ENCODE measurements at places on chromosomes 1 and 21.

DNA sequence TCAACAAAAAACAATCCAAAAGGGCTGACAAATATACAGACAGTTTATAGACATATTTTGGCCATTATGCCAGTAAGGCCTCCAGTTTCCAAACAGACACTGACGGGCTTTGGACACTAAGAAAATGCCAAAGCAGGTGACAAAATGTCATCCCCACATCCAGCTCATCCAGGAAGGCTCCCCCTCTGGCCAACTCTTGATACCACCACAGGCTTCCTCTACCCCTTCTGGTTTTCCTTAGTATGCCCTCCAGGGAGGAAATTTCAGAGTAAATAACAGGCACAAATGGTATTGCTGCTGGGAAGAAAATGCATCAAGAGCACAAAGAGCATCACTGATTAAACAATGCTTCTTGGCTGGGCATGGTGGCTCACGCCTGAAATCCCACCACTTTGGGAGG, 225.3 kb downstream of the VAV3 start:
- DNase-seq, result no peak

- DNase-seq, result no peak
These were observed 71.0 kb downstream of the TOMM20 start for GRCh38 chr1:235057385-235058306.

GRCh38 chr21:37845535-37845934, 70.7 kb downstream of the KCNJ6 start:
- DNase-seq, result no peak

DNA sequence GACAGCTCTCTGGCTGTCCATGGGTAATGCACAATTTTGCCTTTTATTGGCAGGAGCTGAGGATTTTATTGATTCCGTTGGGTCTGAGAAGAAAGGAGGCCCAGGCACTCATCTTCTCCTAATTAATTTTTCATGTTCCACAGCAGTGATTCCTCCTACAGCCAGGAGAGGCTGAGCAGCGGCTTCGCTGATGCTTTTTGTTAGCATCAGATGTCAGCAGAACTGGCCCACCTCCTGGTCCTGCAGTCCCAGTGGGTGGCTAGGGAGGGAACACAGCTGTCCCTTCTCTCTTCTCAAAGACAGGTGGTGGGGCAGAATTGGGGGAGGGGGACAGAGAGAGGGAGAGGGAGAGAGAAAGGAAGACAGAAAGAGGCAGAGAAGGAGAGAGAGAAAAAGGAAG, 5.7 kb downstream of the MT1HL1 start:
- DNase-seq, result no peak

DNA sequence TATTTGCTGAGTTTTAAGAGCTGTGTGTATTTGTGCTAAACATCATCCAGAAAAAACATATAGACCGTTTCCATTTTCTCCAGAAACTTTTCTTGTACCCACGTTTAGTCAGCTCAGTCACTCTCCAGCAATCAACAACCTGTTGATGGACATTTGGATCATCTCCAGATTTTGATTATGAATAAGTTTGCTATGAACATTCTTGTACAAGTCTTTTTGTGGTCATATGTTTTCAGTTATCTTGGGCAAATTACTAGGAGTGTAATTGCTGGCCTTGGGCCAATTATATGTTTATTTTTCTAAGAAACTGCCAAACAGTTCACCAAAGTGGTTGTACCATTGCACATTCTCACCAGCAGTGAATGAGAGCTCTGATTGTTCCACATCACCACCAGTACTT, 221.8 kb downstream of the CENPF start:
- DNase-seq, result no peak

DNA sequence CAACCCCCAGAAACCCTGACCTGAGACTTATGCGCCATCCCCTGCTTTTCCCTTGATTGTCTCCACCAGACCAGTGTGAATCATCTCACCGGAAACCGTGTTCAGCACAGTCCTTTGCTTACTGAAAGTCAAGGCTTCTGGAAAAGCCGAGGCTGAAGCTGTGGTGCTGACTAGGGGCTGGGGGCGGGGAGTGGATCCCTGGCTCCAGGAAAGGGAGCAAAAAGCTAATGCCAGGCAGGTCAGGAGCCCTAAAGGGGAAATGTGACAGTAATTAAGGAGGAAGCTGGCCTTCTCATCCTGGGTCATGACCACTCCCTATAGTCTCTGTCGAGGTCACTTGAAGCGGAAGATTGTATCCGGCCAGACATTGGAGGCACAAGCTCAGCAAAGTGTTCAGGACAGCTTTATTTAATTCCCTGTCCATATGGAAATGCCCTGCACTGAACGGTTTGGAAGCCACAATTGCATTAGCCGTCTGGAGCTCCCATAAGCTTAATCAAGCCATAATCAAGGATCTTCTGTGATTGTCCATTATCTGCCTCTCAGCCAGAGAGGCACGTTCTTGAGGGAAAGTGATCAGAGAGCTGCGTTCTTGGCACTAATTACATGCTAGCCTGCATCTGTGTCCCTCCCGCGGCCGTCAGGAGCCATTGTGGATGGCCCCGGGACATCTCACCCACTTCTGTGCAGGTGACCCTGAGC, 403.6 kb downstream of the RRAGC start:
- no peak for DNase-seq

DNA sequence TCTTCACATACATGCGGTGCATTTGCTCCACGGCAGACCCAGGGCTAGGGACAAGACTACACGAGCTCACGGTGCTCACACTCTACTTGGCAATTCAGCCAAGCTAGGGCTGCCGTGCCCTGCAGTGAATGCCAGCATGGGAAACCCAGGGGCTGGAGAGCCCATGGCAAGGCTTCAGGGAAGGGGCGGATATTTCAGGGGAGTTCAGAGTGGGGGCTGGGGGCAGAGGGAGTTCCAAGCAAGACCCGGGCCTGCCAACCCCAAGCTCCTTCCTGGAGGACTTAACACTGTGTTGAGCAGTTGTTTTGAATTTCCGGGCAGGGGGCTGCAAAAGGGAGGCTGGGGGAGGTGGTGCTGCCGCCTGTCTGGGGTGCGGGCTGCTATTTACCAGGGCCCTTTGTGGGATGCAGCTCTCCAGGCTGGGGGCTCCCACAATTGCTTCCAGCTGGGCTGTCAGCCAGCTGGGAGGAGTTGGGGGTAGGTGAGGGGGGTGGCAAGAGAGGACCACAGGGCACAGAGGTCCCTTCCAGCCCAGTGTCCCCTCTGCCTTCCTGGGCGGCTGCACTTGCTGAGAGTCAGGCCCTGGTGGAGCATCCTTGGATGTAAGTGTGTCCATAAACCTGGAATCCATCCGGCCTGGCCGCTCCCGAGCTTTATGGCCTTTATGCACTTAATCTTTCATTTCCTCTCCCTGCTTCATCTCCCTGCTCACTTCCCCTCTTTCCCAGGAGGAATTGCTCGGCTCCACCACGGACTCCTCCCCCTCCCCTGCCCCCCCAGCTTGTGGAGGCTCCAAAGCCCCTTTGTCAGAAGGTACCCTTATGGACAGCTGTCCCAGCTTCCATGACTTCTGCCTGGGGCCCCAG, 55.8 kb upstream of the SSBP3 start:
- DNase-seq, result no peak

DNA sequence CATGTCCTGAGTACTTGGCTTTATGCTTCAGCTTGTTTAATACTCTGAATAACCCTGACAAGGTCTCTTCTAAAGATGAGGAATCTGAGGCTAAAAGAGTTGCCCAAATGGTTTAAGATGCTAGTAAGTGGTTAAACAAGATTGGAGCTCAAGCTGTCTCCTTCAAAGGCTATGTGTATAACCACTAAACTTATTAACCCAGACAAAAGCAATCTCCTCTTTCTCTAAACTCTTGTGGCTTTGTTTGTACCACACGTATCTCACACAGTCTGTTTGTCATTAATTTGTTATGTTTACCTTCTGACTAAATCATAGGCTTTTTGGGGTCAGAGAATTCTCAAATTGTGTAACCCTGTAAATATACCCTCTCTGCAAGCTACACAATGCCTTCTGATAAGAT, 89.9 kb downstream of the HMCN1 start:
- no peak for DNase-seq

DNA sequence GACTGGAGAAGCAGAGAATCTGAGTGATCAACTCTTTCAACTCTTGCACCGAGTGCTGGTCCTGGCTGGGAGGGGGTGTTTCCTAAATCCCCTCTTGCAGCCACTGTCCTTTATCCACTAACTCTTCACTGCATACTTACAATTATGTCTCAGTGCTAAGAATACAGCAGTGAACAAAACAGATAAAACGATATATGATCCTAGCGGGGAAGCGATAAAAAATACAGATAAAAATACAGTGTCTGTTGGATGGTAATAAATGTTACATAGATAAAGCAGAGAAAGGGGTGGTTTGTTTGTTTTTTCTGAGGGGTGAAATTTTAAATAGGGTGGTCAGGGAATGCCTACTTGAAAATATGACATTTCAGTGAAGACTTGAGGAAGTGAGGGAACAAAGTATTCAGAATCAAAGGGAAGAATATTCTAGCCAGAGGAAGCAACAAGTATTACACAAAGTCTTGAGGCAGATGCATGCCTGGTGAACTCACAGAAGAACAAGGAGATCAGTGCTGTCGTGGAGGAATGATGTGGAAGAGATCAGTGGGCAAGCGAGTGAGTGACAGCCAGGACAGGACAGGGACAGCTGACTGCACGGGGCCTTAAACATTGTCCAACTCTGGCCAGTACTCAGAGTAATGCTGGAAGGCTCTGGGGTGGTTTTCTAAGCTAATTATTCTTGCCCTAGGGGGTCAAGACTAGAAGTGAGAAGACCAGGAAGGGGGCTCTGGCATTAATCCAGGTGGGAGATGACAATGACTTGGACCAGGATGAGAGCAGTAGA, 110.0 kb downstream of the APP start:
- DNase-seq, result no peak

GRCh38 chr1:91804546-91805023, 81.4 kb downstream of the TGFBR3 start:
- no peak for DNase-seq

DNA sequence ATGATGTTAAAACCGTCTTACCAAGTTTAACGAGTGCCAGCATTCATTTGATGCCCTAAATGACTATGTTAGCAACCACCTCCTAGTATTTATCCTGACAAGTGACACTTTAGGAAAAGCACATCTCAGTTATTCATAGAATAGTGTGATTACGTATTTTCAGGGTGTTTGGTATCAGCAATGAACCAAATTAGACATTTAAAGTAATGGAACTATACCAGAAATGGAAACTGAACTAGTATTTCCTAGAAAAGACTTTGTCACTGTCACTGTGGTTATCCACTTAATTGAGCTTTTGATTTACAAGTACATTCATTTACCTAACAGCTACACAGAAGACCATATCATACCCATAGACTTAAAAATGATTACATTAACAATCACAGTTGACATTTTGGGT, 3.6 kb upstream of the IL12RB2 start:
- DNase-seq, result no peak

- no peak for DNase-seq
These were observed 13.3 kb downstream of the MAPKAPK2 start for GRCh38 chr1:206698011-206698410.

DNA sequence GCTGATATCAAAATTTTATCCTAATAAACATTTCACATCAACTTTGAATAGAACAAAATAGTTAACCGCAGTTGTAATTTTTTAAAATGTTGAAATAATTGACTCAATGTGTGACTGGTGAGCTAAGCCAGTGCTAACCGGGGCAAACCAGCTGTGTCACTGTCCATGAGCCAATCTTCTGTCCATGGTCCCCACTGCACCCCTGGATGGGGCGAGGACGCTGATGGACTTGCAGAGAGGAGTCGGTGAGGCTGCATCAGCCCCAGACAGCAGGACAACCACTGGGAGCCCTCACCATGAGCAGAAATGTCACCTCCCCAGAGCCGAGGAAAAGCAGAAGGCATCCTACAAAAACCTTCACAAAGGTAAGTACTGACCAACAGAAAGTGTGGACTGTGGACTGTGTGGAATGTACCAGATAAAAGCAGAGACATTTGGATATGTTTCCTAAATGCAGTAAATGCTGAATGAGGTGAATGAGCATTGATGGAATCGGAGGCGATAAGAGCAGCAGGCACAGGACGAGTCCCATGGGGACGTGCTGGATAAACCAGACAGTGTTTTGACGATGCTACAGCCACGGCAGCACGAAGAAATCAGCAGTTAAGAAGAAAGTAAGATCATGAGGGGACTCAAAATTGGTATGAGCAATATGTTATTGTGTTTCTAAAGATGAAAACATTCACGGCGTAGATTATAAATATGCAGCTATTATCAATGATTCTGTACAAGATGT, 115.0 kb upstream of the BACE2 start:
- no peak for DNase-seq

DNA sequence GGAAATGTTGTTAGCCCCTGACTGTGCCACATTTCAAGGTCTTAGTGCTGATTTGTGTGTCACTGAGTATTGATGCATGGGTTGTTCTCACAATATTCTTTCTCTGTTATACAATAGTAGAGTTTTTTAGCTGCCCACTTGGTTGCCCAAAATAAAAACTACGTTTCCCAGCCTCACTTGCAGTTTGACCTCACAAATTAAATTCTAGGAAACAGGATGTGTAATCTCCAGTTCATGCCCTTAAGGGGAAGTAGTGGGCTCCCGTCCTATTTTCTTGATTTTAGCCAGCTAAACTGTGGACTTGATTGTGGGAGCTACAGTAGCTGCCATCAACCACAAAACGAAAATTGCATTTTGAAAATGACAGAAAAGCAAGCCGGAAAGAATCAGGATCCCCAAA, 27.3 kb upstream of the LAMC1 start:
- no peak for DNase-seq

DNA sequence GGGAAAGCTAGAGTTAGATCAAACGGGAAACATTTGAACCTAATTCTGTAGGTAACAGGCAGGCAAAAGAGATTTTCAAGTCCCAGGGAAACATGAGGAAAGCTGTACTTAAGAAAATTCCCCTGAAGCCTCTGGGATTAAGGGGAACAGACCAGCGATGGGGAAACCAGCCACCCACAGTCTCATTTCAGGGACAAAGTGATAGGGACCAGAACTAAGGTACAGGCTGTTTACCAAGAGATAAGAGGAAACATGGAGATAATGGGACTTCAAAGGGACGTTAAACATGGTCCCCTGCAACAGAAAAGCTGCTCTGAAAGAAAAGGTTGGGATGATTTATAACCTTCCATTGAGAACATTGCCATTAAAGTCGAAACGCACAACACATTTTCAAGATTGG, 84.4 kb downstream of the NTPCR start:
- no peak for DNase-seq

DNA sequence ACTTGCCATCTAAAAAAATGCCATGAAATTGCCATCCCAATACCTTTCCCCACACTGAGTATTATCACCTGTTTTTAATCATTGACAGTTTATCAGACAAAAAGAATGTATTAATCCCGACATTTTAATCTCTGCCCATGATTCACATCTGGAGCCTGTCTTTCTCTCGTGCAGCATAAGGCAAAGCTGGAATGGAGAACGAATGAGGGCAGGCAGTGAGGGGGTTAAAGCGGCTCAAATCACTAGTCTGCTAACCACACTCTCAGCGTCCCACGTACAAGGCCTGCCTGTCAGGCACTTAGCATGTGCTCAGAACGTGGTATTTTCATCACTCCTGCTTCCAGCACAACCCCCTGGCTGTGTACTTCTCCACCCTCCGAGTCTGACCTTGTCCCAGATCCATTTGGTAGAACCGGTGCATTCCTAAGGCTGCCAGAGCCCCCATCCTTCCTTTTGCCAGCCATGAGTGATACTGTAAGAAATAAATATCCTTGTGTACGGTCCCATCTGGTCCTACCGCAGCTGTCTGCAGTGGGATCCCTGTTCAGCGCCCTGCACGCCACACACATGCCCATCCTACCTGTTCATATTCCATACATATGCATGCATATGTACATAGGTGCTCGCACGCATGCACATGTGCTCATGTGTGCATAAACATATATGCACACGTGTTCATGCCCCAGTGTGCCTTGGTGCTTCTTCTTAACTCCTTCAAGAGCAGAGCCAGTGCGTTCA, 34.6 kb upstream of the FHAD1 start:
- DNase-seq, result no peak

- no peak for DNase-seq
These were observed 83.4 kb downstream of the PSMG1 start for GRCh38 chr21:39099859-39100258.

Measured in GM04503 (cell line).